GM23338 (cell line): ENCODE measurements at places on chromosomes 4 and X. TPM values are rescaled to one million over a fixed set of nuclear protein-coding genes. Genes with fewer than 3 reads are reported as not detected.

DNA sequence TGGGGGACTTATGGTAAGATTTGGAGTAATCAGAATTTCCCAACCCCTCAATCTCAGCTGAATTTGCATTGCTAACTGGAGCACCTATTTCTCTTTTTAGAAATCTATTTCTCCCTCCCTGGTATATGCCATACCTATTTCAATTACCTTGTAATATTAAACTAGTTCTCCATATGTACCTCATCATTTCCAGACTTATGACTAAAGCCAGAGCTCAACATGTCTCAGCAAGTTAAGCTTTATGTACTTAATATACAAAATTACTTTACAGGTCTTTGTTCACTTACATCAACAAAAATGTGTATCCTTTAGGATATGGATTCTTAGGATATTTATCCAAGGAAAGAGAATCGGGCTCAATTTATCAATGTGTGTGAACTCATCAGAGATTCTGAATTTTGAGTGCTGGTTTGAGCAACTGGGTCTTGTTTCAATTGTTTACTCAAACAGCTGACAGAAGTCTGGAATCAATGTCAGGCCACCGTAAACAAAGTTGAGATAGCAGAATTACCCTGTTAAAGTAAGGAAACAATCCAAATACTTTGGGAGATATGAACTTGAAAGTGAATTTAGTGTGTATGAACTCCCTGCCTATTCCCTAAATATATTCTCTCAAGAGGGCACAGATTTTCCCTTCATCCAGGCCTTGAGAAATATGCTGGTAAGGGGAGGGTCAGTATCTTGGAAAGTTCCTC, 199.6 kb downstream of the VEGFC start:
- H3K36me3 ChIP-seq = 0 out of 2 replicates have a peak, but pooled peaks cover 4% of the 10 kb centered on the region
- no peaks in the 10 kb centered on the region for H3K27me3 ChIP-seq
- no peak overlapping the region for H3K27ac ChIP-seq
- no peak for DNase-seq

GRCh38 chr4:146134761-146135445, 40.6 kb upstream of the LSM6 start:
- H3K4me1 ChIP-seq = no peaks in the 10 kb centered on the region
- H3K4me3 ChIP-seq = no peak overlapping the region
- no peaks in the 10 kb centered on the region for H3K36me3 ChIP-seq
- H3K27ac ChIP-seq = no peak overlapping the region
- no peaks in the 10 kb centered on the region for H3K27me3 ChIP-seq
- DNase-seq = no peak

DNA sequence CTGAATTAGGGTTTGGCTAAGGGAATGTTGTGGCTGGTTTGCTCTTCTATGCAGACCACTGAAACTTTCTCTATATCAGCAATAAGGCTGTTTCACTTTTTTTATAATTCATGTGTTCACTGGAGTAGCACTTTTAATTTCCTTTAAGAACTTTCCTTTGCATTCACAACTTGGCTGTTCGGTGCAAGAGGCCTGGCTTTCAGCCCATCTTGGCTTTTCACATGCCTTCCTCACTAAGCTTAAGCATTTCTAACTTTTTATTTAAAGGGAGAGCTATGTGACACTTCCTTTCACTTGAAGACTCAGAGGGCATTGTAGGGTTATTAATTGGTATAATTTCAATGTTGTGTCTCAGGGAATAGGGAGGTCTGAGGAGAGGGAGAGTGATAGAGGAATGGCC, 142.3 kb downstream of the SHROOM4 start:
- H3K27ac ChIP-seq = no peak overlapping the region
- no peak for DNase-seq
- H3K4me3 ChIP-seq = no peak overlapping the region
- no peaks in the 10 kb centered on the region for H3K4me1 ChIP-seq
- no peaks in the 10 kb centered on the region for H3K27me3 ChIP-seq

- no peak overlapping the region for H3K4me3 ChIP-seq
- no peaks in the 10 kb centered on the region for H3K36me3 ChIP-seq
- peak; percentile 60 for DNase-seq
- H3K27ac ChIP-seq = no peak overlapping the region
Observed at GRCh38 chrX:68462653-68463052, 29.4 kb upstream of the OPHN1 start.

RHOXF2B gene
- total RNA-seq = not detected in 2 replicates

DNA sequence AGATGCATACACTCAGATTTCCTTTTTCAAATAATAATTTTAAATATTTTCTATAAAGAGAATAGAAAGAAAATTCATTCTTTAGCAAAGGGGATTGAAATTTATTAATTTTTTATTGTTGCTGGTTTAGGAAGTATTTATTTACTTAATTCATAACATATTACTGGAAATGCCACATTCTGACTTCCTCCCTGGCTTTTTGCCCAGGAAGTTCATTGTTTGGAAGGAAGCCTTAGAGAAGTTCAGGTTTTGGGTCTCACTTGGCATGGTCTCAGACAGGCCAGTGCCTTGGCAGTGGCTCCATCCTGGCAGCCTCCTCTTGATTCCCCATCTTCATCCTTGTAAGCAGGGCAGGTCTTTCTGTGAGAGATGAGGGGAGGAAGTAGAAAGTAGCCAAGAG, 50.5 kb downstream of the IL15 start:
- no peak for DNase-seq
- no peaks in the 10 kb centered on the region for H3K4me1 ChIP-seq
- no peak overlapping the region for H3K27ac ChIP-seq
- no peaks in the 10 kb centered on the region for H3K27me3 ChIP-seq

CT45A5 gene
- not detected in 2 replicates for total RNA-seq

CDS1 gene
- 20.3 and 22.6 TPM in 2 replicates for total RNA-seq

DNA sequence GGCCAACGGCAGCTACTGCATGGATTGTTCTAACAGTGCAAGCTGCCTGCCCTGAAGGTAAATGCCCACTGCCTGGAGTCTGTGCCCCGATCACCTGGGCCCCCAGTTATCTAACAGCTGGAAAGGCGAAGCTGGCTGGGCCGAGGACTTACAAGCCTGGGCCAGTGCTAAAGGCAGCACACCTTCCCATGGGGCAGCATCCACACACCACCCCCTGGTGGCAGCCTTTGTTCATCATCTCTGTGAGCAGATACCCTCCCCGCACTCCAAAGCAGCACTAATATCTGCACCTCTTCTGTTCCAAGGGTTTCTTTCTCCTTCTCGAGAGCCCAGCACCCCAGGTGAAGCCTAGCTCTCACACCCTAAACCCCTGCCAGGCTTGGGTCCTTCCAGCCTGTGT, 7.6 kb downstream of the SLC2A9 start:
- H3K27me3 ChIP-seq = no peaks in the 10 kb centered on the region
- H3K4me3 ChIP-seq = no peak overlapping the region
- no peaks in the 10 kb centered on the region for H3K36me3 ChIP-seq
- DNase-seq = peak; percentile 87
- H3K4me1 ChIP-seq = no peaks in the 10 kb centered on the region

XAGE2 gene
- not detected in 2 replicates for total RNA-seq

DNA sequence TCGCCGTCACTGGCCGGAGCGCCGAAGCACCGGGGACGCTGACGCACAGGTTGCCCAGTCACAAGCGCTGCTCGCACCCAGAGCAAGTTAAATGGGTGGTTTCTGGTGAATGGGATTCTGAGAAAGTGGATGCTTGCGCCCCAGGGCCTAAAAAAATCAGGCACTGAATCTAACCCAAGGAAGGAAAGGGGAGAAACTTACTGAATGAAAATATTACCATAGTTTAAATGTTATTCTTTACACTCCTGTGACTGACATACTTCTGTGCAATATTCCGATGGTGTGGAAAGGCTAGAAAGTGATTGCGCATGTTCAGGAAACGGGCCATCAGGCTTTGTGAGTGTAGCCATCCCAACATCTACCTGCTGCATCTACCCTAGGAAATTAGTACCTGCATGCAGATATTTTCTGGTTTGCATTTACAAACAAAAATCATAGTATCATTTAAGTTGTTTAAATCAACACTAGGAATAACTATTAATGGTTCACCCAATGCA, 838 bp upstream of the ABCG2 start:
- no peak overlapping the region for H3K27ac ChIP-seq
- peaks cover 35% of the 10 kb centered on the region for H3K4me1 ChIP-seq
- H3K27me3 ChIP-seq = peaks cover 24% of the 10 kb centered on the region
- H3K4me3 ChIP-seq = peak overlapping the region; percentile 69
- DNase-seq = peak; percentile 71
